ENCODE measurements at places on chromosomes 12 and 14. TPM values are rescaled to one million over a fixed set of nuclear protein-coding genes. Genes with fewer than 3 reads are reported as not detected.

Gene SLC38A1
- total RNA-seq = 58.5 TPM

DNA sequence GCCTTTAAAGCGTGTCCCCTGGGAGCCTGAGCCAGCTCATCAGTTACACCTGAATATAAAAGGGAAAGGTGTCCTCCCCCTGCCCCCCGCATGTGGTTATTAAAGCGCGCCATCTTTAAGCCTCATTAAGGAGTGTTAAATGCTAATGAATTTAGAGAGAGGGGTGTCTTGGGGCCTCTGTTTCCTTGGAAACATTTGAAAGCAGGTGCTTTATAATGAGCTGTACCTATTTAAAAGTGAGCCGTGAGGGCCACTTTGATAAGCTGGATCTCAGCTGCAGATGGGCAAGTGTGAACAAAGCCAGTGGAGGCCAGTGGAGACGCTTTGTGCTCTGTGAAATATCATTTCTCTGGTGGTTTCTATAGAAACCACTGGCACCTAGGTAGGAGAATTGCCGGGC lies 84.0 kb downstream of the BEGAIN start:
- DNase-seq = no peak
- H3K4me3 ChIP-seq = no peak overlapping the region
- H3K27ac ChIP-seq = no peak overlapping the region

DNA sequence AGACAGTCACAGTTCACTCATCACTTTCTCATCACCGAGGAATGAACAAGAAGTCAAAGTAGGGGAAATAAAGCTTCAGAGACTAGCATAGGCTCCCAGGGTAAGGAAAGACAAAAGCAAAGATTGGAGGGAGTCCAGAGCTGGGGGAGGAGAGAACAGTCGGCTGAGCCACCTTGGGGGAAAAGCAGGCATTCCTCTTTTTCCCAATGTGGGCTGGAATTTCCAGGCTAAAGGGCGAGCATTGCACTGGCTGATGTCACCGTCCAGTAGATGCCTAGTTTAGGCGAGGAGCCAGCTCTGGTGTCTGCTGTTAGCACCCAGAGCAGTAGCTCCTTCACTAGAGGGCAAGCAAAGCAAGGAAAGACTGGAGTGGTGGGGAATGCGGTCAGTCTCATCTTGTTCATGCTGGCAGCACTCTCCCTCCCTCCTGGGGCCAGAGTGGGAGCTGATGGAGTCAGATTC lies 8.5 kb upstream of the KRT75 start:
- no peaks in the 10 kb centered on the region for H3K36me3 ChIP-seq
- H3K4me3 ChIP-seq = no peak overlapping the region

Gene MYO1H
- total RNA-seq = 0.64 TPM

Gene TCL1A
- total RNA-seq = not detected

GRCh38 chr14:71289536-71289935 lies 382.3 kb downstream of the PCNX1 start:
- no peak overlapping the region for H3K4me3 ChIP-seq
- DNase-seq = no peak
- no peak overlapping the region for H3K27ac ChIP-seq
- H3K27me3 ChIP-seq = no peaks in the 10 kb centered on the region
- H3K36me3 ChIP-seq = no peaks in the 10 kb centered on the region

DNA sequence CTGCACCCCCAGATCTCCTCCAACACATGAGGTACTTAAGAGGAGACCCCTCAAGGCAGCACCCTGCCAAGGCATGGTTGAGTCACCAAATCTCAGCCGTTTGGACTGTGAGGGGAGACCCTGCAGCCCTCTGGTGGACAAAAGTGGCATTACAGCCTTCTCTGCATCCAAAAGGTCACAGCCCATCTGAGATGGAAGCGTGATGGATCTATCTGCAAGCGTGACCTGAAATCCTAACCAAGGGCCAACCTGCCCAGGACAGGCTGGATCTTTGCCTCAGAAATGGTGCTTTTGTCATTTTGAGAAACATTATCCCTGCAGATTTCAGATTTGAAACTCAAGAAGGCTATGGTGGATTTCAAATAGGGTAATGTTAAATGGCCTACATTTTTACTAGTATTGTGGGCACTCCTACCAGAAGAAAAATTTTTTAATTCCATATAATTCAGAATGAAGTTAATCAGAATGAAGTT lies 23.7 kb upstream of the DHRS4 start:
- no peaks in the 10 kb centered on the region for H3K36me3 ChIP-seq
- peak; percentile 72 for DNase-seq
- H3K4me3 ChIP-seq = no peak overlapping the region
- H3K27me3 ChIP-seq = no peaks in the 10 kb centered on the region
- H3K27ac ChIP-seq = no peak overlapping the region
- no peaks in the 10 kb centered on the region for H3K4me1 ChIP-seq

- peak overlapping the region; percentile 87 for H3K27ac ChIP-seq
- peaks cover 50% of the 10 kb centered on the region for H3K4me1 ChIP-seq
- H3K36me3 ChIP-seq = no peaks in the 10 kb centered on the region
- peak; percentile 94 for DNase-seq
- H3K4me3 ChIP-seq = peak overlapping the region; percentile 72
- no peaks in the 10 kb centered on the region for H3K27me3 ChIP-seq
Measured at GRCh38 chr14:105091517-105092170, 26.4 kb upstream of the GPR132 start.

DNA sequence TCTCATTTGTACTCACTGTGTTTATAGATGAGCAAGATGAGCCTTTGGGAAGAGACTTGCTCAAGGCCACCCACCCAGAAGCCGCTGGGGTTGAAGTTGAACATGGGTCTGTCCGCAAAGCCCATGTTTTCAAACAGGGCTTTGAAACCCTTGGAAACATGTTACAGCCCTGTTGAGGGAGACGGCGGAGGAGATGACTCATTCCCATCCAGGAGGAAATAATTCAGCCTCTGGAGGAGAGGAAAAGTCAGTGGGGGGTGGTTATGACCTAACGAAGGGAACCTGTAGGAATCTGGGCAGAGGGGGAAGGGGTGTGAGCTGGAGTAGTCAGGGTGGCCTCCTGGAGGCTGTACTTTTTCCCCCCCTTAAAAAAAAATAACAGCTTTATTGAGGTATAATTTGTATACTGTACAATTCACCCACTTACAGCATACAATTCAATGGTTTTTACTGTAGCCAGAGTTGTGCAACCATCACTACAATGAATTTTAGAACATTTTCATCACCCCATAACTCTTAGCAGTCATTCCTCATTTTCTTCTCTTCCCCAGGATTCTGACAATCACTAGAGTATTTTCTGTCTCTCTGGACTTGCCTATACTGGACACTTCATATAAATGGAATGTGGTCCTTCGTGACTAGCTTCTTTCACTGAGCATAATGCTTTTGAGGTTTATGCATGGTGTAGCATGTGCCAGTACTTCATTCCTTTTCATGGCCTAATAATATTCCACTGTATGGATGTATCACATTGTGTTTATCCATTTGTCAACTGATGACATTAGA lies 1.9 kb upstream of the RIN3 start:
- no peak for DNase-seq
- peak overlapping the region; percentile 9 for H3K27ac ChIP-seq
- H3K36me3 ChIP-seq = no peaks in the 10 kb centered on the region
- H3K4me3 ChIP-seq = no peak overlapping the region
- H3K27me3 ChIP-seq = no peaks in the 10 kb centered on the region

DNA sequence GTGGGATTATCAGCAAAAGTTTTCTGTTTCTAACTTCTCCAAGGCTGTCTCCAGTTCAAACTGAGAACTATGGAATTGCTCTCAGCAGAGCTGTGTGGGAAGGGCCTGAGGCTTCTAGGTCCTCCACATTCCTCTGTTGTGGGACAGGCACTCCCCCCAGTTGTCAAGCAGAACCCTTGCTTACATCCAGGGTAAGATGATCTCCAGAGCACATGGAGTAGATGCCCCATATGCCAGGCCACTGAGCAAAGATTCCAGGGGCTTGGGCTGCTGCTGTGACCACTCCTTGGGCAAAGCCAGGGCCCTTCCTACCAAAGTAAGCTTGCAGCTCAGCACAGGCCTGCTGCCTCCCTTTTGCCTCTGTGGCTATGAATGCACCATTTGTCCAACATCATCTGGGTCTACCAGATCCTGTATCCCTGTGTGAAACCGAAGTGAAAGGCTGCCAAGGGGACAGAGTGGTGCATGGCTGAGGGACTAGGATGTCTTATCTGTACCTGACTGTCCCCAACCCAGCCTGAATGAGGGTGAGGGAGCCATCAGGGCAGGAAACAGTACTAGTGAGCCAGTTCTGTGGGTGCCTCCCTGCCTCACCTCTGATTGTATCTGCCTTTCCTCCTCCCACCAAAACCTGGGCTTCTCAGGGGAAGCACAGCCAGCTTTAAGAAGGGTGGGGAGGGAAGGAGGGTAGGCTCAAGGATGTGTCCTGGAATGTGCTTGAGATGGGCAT lies 13.1 kb upstream of the ESPL1 start:
- H3K27ac ChIP-seq = no peak overlapping the region
- no peak for DNase-seq
- H3K4me1 ChIP-seq = peaks cover 27% of the 10 kb centered on the region
- no peak overlapping the region for H3K4me3 ChIP-seq
- no peaks in the 10 kb centered on the region for H3K36me3 ChIP-seq

- no peak overlapping the region for H3K27ac ChIP-seq
- peaks cover 4% of the 10 kb centered on the region for H3K4me1 ChIP-seq
- DNase-seq = no peak
- H3K27me3 ChIP-seq = no peaks in the 10 kb centered on the region
- no peaks in the 10 kb centered on the region for H3K36me3 ChIP-seq
Measured at GRCh38 chr14:51365241-51365965, 125.4 kb downstream of the TMX1 start.

DNA sequence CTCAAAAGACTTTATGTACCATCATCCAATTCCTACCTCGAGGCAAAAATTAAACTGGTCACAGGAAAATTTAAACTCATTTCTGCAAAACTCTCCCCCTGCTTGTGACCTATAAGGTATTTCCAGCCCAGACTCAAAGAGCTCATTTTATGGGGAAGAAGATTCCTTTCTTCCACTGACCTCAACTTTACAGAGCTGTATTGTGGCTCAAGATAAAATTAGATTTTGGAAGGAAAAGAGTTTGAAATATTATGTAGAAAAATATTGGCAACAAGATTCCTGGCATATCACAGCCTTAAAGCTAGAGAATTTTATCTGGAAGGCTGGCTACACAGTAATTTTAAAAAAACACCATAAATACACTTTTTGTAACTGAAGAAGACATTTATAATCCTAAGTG lies 91.7 kb downstream of the STXBP6 start:
- H3K4me1 ChIP-seq = peaks cover 5% of the 10 kb centered on the region
- no peaks in the 10 kb centered on the region for H3K36me3 ChIP-seq
- no peak overlapping the region for H3K4me3 ChIP-seq

Gene FAM181A
- total RNA-seq = 3.5 TPM

Gene OR10P1
- not detected for total RNA-seq

Gene PA2G4
- 71.4 TPM for total RNA-seq

DNA sequence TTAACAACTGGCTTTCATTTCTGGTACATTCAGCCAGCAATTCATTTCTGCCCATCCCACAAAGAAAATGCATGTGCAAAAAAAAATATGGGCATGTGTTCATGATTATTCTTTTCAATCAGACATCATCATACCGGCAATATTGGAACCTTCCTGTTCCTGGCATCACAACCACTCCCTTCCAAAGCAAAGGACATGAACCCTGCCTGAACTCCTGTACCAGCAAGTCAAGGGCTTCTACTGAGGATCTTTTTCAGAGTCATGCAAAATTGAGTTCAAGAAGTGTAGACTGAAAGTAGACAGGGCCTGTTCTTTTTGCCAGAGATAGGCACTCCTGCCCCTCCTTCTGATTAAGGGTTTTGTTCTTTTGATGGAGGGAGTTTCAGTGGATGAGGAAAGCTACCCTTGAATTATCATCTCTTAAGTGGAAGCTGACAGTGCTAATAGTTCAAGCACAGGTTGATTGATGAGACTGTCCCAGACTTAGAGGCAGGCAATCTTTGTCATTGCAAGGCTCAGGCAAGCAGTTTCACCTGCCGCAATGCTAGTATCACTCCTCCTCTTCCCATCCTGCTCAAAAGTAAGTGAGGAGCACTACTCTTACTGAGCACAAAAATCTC lies 22.3 kb upstream of the DIO2 start:
- H3K4me3 ChIP-seq = no peak overlapping the region
- DNase-seq = no peak
- H3K4me1 ChIP-seq = no peaks in the 10 kb centered on the region
- H3K27me3 ChIP-seq = no peaks in the 10 kb centered on the region
- H3K36me3 ChIP-seq = no peaks in the 10 kb centered on the region
